ENCODE measurements at places on chromosomes 1 and 21. TPM values are rescaled to one million over a fixed set of nuclear protein-coding genes. Genes with fewer than 3 reads are reported as not detected.

GRCh38 chr1:53265581-53265980 is 27.3 kb upstream of the MAGOH start:
- peaks cover 5% of the 10 kb centered on the region for H3K36me3 ChIP-seq
- DNase-seq: no peak
- H3K4me3 ChIP-seq: no peak overlapping the region

- peaks cover 14% of the 10 kb centered on the region for H3K36me3 ChIP-seq
- H3K4me3 ChIP-seq: peak overlapping the region; percentile 35
- DNase-seq: peak; percentile 33
- peak overlapping the region; percentile 78 for H3K27ac ChIP-seq
- H3K27me3 ChIP-seq: no peaks in the 10 kb centered on the region
Measured at GRCh38 chr21:46598581-46599572, 6.0 kb downstream of the S100B start.

- DNase-seq: no peak
- peaks cover 8% of the 10 kb centered on the region for H3K4me1 ChIP-seq
- H3K36me3 ChIP-seq: no peaks in the 10 kb centered on the region
- H3K27me3 ChIP-seq: no peaks in the 10 kb centered on the region
- H3K27ac ChIP-seq: no peak overlapping the region
- H3K4me3 ChIP-seq: no peak overlapping the region
Measured at GRCh38 chr1:164565357-164565756, 6.4 kb downstream of the PBX1 start.

- no peaks in the 10 kb centered on the region for H3K4me1 ChIP-seq
- no peaks in the 10 kb centered on the region for H3K27me3 ChIP-seq
- H3K4me3 ChIP-seq: no peak overlapping the region
- DNase-seq: no peak
- no peaks in the 10 kb centered on the region for H3K36me3 ChIP-seq
Measured at GRCh38 chr1:55388960-55389359, 173.8 kb upstream of the USP24 start.

GRCh38 chr1:48261881-48262400 is 39.4 kb downstream of the SLC5A9 start:
- no peak for DNase-seq
- H3K4me3 ChIP-seq: no peak overlapping the region
- no peaks in the 10 kb centered on the region for H3K4me1 ChIP-seq
- H3K27ac ChIP-seq: no peak overlapping the region

GRCh38 chr1:4046836-4047461 is 146.9 kb upstream of the C1orf174 start:
- H3K27ac ChIP-seq: peak overlapping the region; percentile 80
- DNase-seq: peak; percentile 16
- H3K4me3 ChIP-seq: peak overlapping the region; percentile 62
- H3K4me1 ChIP-seq: peaks cover 8% of the 10 kb centered on the region
- H3K36me3 ChIP-seq: no peaks in the 10 kb centered on the region
- H3K27me3 ChIP-seq: no peaks in the 10 kb centered on the region

DNA sequence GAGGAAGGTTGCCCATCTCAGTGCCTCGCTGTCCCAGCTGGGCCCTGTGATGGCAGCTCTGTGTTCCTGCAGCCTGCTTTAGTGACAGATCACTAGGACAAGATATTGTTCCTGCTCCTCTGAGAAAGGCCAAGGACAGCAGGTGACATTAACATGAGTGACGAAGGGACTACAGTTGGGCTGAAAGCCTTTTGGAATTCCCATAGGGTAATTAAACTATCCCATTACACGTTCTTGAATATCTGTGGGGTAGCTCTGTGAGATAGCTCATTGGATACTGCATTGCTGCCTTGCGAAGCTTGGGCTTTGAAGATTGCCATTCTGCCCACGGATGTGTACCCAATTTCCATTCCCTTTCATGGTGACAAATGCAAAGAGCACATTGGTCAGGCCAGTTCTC is 78.2 kb upstream of the COA6 start:
- no peak overlapping the region for H3K27ac ChIP-seq
- no peaks in the 10 kb centered on the region for H3K4me1 ChIP-seq
- DNase-seq: no peak

DNA sequence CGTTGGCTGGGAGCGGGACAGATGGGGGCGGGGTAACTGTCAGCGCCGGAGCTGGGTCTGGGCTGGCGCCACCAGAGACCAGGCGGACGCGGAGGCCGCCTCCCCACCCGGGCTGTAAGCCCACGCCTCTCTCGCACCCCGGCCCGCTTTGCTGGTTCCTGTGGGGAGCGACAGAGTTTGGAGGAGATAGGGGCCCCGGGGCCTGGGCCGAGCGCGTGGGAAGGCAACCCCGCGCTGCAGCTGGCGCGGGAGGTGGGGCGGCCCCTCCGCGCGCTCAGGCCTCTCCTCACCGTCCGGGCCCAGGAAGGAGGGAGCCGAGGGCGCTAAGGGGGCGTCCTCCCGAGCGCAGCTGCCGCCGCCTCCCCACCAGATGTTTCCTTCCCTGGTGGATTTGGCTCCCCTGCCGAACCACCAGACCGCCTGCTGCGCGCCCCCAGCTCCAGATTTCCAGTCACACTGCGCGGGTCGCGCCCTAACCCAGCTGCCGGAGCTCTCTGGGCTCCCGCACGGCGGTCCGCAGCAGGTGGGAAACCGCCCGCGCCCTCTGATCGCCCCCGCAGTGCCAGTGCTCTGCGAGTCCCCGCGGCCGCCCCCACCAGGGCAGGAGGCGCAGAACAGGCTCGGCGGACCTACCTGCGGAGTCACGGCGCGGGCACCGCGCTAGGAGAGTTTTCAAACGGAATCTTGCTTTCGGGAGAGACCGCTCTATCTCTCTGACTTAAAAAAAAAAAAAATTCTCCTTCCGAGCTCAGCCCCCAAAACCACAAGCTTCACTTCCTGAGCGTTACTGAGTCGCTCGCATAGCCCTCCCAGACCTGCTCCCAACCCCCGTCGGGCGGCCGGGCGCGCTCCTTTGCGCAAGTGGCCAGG is 1.1 kb downstream of the GFI1 start:
- no peaks in the 10 kb centered on the region for H3K27me3 ChIP-seq
- peak; percentile 76 for DNase-seq
- peak overlapping the region; percentile 94 for H3K4me3 ChIP-seq
- peaks cover 40% of the 10 kb centered on the region for H3K4me1 ChIP-seq
- peak overlapping the region; percentile 90 for H3K27ac ChIP-seq
- H3K36me3 ChIP-seq: no peaks in the 10 kb centered on the region

DNA sequence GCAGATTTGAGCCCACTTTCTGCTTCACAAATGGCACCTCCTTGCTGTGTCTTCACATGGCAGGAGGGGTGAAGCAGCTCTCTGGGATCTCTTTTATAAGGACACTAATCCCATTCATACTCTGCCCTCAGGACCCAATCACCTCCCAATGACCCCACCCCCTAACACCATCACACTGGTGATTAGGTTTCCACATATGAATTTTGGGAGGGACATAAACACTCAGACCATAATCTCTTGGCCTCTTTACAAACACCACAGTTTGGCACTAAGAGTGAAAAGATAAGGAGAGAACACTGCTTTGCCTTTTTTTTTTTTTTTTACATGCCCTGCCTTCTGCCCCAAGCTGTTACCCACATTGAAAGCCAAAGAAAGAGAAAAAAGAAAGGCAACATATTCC is 166.2 kb upstream of the NFIA start:
- peaks cover 3% of the 10 kb centered on the region for H3K27me3 ChIP-seq
- no peak for DNase-seq
- no peaks in the 10 kb centered on the region for H3K4me1 ChIP-seq

- H3K36me3 ChIP-seq: no peaks in the 10 kb centered on the region
- no peak overlapping the region for H3K4me3 ChIP-seq
- DNase-seq: no peak
- no peaks in the 10 kb centered on the region for H3K27me3 ChIP-seq
- H3K27ac ChIP-seq: peak overlapping the region; percentile 85
Measured at GRCh38 chr1:182299728-182300616, 91.6 kb downstream of the GLUL start.

DNA sequence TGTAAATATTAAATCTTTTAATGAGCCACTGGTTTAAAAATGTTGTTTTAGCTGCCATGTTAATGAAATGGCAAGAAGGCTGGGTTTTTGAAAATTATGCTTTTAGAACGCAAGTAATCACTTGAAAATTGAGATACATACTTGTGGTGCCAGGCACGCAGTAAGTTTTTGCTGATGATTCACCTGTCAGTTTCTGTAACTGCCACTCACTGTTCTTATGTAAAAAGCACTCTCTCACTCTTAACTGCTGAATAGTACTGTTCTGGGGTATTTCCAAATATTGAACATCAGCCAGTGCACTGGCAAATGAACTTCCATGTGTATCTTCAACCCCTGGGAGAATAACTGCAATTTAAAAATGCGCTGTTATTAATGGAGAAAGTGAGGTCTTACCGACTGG is 17.9 kb downstream of the LGALS8 start:
- no peak overlapping the region for H3K27ac ChIP-seq

DNA sequence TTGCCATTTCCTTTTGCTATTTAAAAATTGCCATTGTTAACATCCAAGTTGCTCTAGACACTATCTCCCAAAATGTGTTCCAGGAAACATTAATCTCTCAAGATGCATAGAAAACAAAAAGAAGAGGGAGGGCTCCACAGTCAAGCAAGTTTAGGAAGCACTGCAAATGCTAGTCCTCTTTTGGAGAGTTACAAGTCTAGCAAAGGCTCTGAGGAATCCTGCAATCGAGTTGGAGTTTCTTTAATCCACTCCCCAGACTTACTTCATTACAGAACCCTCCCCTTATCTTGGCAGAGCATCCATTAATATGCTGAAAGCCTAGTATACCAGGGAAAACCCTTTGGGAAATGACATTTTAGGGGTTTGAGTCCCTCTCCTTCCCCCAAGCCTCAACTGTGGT is 147.9 kb downstream of the SYF2 start:
- peaks cover 24% of the 10 kb centered on the region for H3K4me1 ChIP-seq
- H3K4me3 ChIP-seq: no peak overlapping the region
- no peaks in the 10 kb centered on the region for H3K36me3 ChIP-seq
- no peaks in the 10 kb centered on the region for H3K27me3 ChIP-seq
- no peak overlapping the region for H3K27ac ChIP-seq

DNA sequence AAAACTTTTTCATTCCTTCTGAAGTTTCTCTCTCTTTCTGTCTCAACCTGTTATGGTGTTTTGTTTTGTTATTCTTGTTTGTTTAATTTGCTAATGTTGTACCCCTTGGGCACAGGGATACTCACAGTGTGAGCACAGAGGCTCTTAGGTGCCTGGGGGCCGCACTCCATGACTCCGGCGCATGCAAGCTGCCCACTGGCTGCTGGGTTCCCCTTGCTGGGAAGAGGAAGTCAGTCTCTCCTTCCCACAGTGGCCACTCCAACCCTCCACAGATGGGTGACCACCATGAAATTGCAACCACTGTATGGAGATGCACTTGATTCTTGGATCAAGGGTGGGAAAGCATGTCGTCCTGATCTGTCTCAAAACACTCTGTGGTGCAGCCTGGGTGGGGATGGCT is 4.6 kb upstream of the CD1A start:
- peaks cover 23% of the 10 kb centered on the region for H3K4me1 ChIP-seq
- no peak overlapping the region for H3K27ac ChIP-seq
- no peak overlapping the region for H3K4me3 ChIP-seq
- no peaks in the 10 kb centered on the region for H3K36me3 ChIP-seq
- H3K27me3 ChIP-seq: peaks cover 35% of the 10 kb centered on the region

DNA sequence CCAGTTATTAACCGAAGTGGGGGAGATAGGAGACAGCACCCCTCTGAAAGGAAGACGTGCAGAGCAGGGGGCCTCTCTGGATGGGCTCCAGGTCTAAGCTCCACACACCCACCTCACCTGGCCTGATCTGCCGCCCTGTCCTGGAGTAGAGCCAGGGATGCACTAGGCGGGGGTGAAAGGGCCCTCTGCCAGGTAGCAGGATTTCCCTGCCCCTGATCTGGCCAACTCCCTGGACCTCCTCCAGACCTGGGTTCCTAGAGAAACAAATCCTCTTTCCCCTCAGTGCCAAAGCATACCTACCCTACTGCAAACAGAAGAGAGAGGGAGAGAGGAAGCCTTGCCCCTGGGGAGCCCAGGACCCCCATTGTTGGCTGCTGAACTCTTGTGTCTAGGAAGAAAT is 2.0 kb downstream of the CRABP2 start:
- peaks cover 25% of the 10 kb centered on the region for H3K27me3 ChIP-seq
- H3K27ac ChIP-seq: no peak overlapping the region
- no peak for DNase-seq
- H3K36me3 ChIP-seq: peaks cover 1% of the 10 kb centered on the region

DNA sequence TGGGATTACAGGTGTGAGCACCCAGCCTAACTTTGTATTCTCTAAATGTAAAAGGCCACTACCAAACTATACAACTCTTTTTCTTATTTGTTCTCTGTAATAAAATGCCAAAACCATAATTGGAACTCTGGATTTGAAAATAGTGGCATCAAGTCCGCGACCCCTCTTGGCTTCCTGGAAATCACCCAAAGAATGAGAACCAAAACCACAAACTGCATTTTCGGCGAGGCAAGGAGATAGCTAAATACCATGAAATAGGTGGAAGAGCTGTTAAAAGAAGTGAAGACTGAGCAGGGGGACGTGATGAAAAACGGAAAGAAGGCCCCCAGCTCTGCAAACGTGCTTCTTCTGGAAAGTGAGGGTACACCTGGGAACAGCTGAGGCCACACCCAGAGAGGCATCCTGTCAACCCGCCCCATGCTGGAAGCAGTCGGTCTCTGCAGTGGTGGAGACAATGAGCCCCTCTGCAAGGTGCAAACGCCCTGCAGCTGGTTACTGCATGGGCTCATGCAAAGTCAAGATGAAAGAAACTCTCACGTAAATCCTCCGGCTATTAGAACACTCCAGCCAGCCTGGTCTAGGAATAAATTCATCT is 22.5 kb downstream of the VPS26C start:
- H3K27ac ChIP-seq: peak overlapping the region; percentile 76
- H3K4me1 ChIP-seq: peaks cover 44% of the 10 kb centered on the region
- H3K27me3 ChIP-seq: no peaks in the 10 kb centered on the region
- DNase-seq: no peak
- peak overlapping the region; percentile 55 for H3K4me3 ChIP-seq

DNA sequence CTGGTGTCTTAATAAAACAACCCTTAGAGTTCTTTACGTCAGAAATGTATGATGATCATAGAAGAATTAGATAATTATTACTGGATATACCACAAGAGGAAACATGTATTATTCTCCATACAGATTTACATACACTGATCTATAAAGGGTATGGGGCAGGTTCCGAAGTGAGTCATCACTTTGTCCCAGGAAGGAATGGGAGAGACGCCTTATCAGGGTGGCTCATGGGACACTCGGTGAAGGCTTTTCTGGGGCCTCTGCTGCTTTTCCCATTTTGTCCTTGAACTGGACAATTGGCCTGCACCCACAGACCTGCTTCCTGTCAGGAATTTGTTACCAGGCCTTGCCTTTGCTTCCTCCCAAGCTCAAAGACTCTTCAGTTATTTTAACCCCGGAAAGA is 233.8 kb upstream of the RUNX1 start:
- no peaks in the 10 kb centered on the region for H3K36me3 ChIP-seq
- H3K27ac ChIP-seq: no peak overlapping the region
- DNase-seq: no peak

The TRNAU1AP gene
- 22.6 TPM for polyA plus RNA-seq

The TCEA3 gene
- 22.5 TPM for polyA plus RNA-seq

The CD52 gene
- 6,804 TPM for polyA plus RNA-seq

The FCGR1A gene
- 0.37 TPM for polyA plus RNA-seq

The AKNAD1 gene
- polyA plus RNA-seq: not detected

The FAM3B gene
- not detected for polyA plus RNA-seq

The CFHR5 gene
- not detected for polyA plus RNA-seq

The NMNAT2 gene
- polyA plus RNA-seq: not detected

The VANGL2 gene
- polyA plus RNA-seq: not detected
